ENCODE measurements at places on chromosomes 12 and 14.

- no peak for DNase-seq
These were observed 38.0 kb upstream of the ESRRB start for GRCh38 chr14:76337635-76338545.

DNA sequence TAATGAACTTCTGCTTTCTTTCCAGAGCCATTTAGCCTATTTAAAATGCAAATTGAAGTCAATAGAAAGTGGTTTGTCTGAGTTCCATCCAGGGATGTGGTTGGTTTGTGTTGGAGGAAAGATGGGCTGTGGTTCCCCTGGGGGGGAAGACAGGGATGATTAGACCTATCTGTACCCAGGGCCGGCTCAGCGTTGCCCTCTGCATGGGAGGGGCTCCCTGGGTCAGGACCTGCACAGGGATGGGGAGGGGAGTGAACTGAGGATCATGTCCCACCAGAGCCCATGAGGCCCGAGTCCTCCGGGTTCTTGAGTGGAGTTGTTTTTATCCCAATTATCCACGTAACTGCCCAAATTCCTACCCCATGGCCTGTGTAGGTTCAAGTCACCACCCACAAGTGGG lies 76.9 kb upstream of the SFSWAP start:
- no peak for DNase-seq

- no peak for DNase-seq
These were observed 201.9 kb upstream of the DIO3 start for GRCh38 chr14:101359221-101360053.

DNA sequence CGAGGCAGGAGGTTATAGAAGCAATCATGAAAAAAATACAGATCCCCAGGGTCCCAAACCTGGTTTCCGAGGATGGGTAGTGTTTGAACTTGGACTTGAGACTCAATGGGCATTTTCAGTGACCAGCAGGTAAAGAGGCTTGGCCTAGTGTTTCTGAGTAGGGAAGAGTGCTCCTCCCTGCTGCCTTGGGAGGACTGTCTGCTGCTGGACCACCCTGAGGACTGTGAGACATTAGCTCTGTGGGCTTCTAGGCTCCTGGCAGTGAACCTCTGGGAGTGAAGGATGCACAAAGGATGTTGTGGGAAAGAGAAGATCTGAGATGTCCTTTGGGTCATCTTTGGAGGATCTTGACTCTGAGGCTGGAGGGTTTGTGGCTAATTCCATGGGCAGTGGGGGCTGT lies 30.5 kb downstream of the ANKRD9 start:
- no peak for DNase-seq

DNA sequence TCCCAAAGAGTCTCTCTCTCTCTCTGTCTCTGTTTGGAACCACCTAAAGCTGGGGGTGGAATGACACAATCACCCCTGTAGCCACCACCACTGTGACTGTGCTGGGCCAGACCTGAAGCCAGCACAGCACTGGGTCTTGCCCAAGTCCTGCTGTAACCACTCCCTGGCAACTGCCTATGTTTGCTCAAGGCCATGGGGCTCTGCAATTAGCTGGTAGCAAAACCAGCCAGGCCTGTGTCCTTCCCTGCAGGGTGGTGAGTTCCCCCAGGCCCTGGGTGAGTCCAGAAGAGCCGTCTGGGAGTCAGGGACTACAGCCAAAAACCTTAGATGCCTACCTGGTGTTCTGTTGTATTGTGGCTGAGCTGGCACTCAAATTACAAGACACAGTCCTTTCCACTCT lies 50.8 kb downstream of the DGLUCY start:
- DNase-seq, result no peak

DNA sequence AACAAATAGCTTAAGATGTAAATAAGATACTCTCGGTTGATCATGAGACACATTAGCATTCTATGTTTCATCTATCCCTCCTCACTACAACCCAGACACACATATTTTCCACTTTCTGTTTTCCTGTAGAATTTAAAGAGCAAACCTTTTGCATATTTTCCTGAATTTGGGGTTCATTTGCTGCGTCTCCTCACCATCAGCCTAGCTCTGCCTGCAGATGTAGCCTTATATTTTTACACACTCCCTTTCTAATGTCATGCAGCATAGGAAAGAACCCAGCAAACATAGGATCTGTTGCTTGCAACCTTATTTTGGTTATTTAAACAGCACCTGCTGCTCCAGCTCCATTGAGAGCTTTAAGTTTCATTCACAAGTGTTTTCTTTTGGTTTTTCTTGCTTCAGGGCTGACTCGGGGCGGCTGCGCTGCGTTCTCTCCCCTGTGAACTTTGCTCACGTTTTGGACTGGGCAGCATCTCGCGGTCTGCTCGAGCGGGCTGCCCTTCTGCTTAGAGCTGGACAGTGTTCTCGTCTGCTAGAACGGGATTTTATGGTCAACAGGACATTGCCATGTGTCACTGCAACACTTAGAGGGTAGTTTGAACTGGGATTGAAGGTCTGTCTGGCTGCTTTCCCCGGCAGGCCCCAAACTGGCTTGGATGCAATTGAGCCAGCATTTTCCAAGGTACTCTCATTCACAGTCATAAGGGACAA lies 57.8 kb upstream of the VRK1 start:
- DNase-seq, result no peak

GRCh38 chr14:68137704-68138619 lies 318.4 kb downstream of the RAD51B start:
- no peak for DNase-seq

GRCh38 chr14:22887260-22887989 lies 4.4 kb downstream of the REM2 start:
- no peak for DNase-seq

DNA sequence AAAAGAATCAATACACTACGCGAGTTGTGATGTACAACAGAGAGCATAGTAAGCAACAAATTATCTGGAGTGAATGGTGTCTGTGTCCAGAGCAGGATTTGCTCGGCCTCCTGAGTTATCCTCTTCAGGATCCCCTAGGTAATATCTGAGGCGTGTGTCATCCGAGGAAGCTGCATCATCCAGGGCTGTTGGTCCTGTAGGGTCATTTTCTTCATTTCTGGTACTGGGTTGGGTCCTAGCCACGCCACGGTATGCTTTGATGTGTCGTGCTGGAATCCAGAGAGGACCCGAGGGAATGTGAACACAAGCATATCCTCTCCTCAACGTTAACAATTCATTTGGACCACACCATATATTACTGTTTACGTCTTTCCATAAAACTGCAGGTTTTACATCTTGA lies 19.0 kb upstream of the CLEC4E start:
- DNase-seq, result no peak

- DNase-seq, result no peak
These were observed 43.1 kb downstream of the ZFP36L1 start for GRCh38 chr14:68749487-68750475.

DNA sequence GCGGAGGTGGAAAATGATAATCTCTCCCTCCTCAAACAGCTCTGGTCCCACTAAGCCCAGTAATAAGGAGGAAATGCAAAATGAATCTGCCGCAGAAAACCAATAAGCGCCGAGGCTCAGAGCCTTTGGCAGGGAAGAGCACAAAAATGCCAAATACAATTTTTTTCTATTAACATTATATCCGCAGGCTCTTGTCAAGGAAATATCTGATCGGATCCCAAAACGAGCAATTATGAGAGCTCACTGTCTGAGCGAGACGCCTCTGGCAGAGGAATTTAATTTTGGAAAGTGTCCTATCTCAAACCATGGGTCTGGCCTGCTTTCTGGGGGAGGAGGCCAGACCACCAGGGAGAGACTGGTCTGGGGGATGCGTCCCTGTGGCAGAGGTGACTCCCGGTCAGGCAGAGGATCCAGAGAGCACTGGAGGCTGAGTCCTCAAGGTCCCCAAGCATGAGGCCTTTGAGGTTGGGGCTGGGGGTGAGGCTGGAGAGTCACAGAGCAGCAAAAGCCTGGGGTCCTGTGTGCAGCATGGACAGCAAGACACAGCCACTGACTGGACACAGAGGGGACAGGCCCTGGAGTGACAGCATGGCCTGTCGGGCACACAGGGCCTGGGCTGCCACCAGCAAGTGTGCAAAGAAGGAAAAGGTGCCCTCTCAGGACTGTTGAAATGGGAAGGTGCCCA lies 342.8 kb upstream of the SFSWAP start:
- no peak for DNase-seq

DNA sequence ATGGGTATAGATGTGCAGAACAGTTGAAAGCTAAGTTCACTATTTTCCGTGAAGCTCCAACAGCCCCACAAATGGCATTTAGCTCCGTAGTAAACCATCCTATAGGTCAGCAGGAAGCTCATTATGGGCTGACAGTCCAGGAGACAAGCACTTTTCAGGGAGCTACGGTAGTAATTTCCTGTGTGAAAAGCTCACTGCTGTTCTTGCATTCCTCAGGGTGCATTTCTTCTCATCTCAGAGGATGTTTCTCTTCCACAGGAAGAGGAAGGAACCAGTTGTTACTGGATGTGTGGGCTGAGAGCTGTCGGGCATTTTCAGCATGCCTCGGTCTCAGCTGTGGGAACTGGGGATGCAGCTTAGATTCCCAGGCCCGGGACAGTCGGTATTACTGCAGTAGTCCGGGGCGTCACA lies 72.8 kb downstream of the GALNT4 start:
- no peak for DNase-seq

All from esophagus squamous epithelium (tissue), 5 donors.